Stimulated activated CD4-positive, alpha-beta T cell treated with anti-CD3 and anti-CD28 coated beads, TNF-alpha, amount 100 ng/mL, for 1 hour (primary cell): ENCODE measurements at places on chromosomes 2 and 18.

DNA sequence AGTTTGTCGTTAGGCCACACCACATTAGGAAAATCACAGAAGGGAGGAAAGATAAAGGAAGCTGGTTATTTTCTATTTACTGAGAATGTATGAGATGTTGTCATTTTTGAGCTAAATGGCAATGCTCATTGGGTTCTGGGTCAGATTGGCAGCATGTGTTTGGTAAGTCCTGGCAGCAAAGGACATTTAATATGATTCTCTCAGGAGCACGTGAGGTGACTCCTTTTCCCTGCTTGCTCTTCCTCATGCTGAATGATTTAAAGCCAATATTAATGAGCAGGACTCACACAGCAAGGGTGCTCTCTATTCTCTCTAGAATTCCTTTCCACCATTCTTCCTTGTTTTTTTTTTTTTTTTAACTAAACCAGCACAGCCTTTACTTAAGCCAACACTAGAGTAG, 298.2 kb downstream of the XIRP2 start:
- DNase-seq = no peak

DNA sequence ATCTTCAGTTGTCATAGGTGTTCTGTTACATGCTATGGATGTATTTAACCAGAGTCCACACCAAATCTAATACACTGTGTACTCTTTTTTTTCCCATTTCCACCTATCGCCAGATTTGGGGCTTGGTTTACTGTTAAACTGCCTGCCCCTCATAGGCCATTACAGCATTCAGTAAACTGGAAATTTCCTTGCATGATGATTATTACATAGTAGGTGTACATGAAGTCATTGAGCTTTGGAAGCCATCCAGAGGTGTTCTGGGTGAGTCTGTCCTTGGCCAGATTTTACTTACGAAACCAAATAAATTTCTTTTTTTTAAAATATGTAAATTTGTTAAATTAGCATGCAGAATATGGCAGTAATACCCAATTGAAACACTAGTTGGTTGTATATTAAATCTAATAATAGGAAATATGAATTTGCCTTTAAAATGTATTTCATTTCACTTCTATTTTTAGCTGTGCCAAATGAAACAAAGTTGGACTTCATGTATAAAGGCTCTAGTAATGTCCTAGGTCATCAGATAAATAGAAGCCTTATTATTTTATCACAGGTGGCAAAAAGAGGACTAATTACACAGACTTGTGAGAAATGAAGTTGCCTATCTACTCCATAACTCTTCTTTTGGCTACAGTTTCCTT, 60.7 kb downstream of the COMMD1 start:
- no peak for DNase-seq

GRCh38 chr2:26274058-26274613, 29.4 kb downstream of the HADHB start:
- DNase-seq = no peak

GRCh38 chr2:107700073-107700472, 126.6 kb upstream of the RGPD4 start:
- DNase-seq = no peak

DNA sequence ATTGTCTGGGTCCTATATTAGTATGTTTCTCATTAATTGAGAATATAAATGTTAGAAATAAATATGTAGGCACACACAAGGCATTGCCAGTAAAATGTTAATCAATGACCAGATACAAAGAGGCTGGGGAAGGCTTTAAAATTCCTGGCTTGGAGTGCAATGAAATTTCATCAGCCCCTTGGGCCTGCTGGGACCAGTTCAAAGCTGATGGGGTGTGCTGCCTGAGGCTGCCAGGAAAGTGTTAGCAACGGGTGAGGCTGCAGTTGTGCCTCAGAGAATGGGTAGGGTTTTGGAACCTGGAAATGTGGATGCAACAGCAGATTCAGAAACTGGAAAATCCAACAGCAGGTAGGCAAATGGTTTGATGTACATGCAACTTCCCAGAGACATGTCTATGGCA, 68.9 kb downstream of the DIPK1C start:
- no peak for DNase-seq

DNA sequence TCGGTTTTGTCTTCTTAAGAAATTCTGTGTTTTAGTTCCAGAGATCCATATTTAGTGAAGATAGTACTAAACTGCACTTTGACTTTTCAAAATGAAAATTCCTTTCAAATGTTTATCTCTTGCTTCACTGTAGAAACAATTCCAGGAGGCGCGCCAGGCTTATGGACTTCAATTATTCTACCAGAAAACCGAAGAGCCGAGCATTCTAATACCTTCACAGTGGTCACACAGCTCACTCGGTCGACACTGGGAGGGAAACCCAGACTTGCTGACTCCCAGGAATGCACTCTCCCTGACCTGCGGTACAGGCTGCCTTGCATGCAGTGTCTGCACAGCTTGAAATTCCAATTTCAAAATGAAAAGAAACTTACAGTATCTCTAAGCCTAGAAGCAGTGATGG, 119.9 kb upstream of the PIEZO2 start:
- DNase-seq = no peak

DNA sequence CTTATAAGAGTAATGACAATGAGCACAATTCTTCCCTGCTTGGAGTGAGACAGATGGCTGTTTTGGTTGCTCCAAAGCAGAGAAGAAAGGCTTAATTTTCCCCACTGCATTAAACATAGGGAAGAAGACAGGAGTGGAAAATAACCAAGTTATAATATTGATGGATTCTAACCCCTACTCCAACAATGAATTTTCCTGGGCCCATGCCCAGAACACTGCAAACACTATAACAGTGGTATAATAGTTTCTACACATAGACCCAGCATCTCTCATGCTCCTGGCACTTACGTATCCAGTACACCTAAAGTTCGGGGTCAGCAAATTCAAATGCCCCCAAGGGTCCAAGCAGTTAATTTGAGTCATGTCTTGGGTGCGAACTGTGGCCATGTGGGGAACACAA, 613.4 kb downstream of the PLCL1 start:
- DNase-seq = no peak

GRCh38 chr2:160837416-160837815, 322.8 kb upstream of the TANK start:
- no peak for DNase-seq

DNA sequence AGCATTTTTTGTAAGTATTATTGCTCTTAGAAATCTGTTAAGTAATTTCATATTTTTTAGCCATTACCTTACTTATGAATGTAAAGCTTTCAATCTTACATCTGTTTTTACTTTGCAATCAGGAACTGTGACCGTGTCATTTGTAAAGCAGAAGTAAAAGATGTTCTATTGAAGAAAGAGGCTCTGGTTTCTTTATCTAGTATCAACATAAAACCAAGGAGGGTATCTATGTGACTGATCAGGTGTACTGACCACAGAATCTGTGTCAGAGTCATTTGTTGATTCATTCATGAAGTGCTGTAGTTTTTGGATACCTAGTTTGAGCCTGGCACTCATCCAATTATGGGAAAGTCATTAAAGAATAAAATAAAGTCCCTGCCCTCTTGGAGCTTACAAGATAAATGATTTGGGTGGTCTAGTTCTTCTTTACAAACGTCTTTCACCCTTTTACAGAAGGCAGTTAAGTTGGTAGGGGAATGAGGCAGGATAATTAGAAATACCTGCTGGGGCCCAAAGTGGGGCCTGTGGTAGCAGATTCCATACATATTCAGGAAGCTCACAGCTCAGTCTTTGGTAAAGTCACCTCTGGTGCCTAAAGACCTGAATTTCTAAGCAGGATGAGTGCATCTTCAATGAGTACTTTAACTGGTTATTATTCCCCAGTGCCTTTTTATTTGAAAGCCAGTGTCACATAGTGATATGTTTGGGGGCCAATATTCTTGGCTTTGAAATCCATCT, 260.6 kb upstream of the NT5C1B start:
- DNase-seq = no peak

- no peak for DNase-seq
Observed at GRCh38 chr2:55761024-55761423, 67.4 kb upstream of the PNPT1 start.

DNA sequence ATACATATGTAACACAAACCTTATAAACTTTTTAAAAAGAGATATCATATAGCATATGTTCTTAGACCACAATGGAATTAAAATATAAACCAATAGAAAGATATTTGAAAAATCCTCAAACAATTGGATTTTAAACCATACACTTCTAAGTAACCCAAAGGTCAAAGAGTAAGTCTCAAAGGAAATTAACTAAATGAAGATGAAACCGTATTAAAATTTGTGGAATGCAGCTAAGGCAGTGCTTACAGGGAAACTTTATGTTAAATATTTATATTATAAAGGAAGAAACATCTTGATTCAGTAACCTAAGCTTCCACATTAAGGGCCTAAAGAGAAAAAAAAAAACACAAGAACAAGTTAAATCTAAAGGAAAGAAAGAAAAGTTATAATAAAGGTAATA, 966.1 kb downstream of the SLC4A3 start:
- no peak for DNase-seq

DNA sequence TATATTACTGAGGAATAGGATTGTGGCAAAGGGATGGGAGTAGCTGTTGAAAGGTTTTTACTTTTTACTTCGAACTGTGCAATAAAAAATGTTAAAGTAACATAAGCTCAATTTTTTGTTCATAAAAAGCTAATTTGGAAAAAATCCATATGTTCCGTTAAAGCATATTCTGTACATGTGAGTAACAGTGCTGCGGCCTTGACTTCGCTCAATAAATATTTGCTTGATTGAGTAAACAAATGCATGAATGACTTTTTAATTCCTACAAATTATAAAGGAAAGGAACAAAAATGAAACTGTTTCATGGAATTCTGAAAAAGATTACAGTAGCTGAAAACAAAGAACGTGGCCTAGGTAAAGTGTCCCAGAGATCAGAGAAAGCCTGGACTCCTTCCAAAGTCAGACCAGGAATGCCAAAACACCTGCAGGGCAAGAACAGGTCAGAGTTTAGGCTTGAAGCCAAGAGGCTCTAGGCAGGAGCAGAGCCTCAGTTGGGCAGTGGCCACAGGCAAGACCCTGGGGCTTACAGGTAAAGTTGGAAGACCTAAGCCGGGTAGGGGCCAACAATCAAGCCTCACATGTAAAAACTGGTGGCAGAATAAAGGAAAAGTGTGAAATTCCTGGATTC, 44.3 kb upstream of the FIGN start:
- DNase-seq = no peak

GRCh38 chr18:43751203-43751602, 473.9 kb upstream of the SYT4 start:
- no peak for DNase-seq

GRCh38 chr18:79521416-79522205, 125.9 kb downstream of the NFATC1 start:
- no peak for DNase-seq

- no peak for DNase-seq
Observed at GRCh38 chr18:26784599-26784998, 80.9 kb downstream of the AQP4 start.

DNA sequence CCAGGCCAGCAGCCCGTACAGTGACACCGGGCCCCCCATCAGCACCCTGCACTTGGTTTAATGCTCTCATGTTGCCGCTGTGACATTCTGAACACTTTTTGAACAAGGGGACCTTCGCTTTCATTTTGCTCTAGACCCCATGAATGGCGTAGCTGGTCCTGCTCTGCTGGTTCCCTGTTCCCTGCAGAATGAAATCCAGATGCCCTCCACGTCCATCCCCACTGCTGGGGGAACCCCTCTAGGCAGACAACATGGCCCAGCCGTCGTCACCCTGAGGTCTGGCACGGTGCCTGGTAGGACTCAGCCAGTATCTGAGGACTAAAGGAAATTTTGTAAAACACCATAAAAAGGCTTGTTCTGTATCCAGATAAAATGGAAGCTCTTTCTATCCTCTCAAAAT, 128.6 kb downstream of the KCTD1 start:
- DNase-seq = no peak

DNA sequence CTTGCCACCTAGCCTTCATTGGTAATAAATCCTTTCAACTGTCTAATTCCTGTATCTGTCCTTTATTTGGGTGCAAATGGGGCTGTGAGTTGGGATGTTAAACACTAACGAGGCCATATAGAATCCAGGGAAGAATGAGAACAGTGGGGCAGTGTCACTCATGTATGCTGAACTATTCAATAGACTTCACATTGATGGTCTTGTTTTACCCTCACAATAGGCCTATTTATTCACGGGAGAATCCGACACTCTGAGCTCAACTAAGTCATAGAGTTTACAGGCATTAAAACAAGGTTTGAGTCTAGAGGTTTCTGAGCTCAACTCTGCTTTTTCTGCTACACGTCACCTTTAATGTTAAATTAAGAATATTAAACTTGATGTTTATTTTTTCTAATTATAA, 421.6 kb downstream of the SOX11 start:
- no peak for DNase-seq

DNA sequence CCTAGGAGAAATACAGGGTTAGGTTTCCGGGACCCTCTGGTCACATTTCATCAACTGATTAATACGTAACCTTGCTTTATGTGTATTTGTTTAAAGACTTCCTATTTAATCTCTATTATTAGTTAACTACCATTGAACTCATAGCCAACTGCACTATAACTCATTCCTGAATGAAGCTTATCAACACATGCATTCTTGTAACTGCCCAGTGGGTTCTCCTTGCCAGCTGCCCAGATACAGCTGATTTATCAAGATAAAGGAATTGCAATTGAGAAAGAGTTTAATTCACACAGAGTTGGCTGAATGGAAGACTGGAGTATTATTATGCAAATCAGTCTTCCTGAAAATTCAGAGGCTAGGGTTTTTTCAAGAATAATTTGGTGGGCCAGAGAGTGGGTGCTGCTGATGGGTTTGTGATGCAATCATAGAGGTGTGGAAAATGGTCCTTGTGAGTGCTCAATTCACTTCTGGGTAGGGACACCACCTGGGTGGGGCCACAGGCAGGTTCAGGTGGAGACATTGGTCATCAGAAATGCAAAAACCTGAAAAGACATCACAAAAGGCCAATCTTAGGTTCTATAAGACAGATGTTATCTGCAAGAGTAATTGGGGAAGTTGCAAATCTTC, 21.1 kb upstream of the NOSTRIN start:
- no peak for DNase-seq

- no peak for DNase-seq
Observed at GRCh38 chr18:59657012-59657411, 40.2 kb downstream of the CCBE1 start.

DNA sequence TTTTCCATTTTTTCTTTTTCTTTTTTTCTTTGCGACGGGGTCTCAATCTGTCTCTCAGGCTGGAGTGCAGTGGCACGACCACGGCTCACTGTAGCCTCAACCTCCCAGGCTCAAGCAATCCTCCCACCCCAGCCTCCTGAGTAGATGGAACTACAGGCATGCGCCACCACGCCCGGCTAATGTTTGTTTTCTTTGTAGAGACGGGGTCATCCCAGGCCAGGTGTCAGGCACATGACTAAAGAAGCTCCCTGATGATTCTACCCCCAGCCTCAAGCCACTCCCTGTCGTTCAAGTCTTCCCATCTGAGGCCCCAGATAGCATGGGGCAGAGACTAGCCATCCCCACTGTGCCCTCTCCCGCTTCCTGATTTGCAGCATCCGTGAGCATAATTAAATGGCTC, 9.8 kb upstream of the FZD5 start:
- no peak for DNase-seq

- no peak for DNase-seq
Observed at GRCh38 chr2:108115868-108116267, 123.9 kb upstream of the SULT1C3 start.
